Hematopoietic multipotent progenitor cell treated with erythropoietin and hydrocortisone succinate and interleukin-3 and kit ligand, for 6 days (in vitro differentiated cells): ENCODE measurements at places on chromosomes 12 and 14.
A peak's percentile ranks its signal among the peaks of the same experiment; 100 is the strongest.

GRCh38 chr12:104339663-104340062 lies 36.1 kb downstream of the EID3 start:
- DNase-seq: peak; percentile 11

DNA sequence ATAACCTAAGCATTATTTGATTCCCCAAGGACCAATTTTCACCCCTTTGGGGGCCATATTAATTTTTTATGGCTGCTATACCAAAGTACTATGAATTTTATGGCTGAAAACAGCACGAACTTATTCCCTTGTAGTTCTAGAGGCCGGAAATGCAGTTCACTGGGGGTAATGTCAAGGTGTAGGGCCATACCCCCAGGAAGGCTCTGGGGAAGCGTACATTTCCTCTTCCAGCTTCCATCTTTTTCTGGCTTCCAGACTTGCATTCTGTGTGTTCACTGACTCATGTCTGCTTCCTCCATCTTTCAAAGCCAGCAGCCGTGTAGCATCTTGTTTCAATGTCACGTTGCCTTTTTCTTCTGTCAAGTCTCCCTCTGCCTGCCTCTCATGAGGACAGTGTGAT lies 133.5 kb downstream of the BICD1 start:
- DNase-seq: no peak

DNA sequence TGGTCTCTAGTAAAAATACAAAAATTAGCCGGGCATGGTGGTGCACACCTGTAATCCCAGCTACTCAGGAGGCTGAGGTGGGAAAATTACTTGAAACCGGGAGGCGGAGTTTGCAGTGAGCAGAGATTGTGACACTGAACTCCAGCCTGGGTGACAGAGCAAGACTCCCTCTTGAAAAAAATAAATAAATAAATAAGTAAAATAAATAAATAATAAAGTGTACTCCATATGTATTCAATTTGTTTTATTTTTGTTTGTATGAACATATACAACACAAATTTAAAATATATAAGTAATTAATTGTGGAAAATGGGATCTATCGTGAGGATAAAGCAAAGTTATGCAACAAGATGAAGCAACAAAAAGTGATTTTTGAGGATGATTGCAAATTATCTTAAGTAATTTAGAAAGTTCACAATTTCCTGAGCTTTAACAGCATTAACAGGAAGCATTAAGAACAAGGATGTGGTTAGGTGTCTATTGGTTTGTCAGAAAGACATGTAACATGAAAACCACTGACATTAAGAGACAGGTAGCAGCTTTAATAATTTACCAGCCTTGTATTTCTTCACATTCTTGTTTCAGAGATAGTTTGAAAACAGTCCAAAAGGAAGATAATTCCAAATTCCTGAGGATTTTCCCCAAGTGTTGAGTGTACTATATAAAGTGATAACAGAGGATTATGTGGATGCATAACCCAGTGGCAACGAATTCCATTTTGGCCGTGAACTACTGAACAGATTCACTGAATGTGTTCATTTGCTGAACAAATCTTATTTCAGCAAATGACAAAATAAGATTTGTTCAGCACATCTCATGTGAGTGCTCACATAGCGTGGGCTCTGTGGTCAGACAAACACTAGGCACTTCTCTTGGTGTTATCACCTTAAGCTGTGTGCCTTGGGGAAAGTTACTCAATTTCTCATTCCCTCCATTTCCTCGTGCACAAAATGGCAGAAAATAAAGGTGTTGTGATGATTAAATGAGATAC lies 68.6 kb upstream of the RESF1 start:
- DNase-seq: peak; percentile 33

GRCh38 chr14:55129086-55129427 lies at the start of gene LGALS3:
Gene LGALS3 (plus strand): TSS chr14:55129252. CDS start chr14:55137374, 8,122 bp downstream.
- DNase-seq: peak; percentile 79

- no peak for DNase-seq
Measured at GRCh38 chr12:129901254-129901653, 2.6 kb downstream of the TMEM132D start.

DNA sequence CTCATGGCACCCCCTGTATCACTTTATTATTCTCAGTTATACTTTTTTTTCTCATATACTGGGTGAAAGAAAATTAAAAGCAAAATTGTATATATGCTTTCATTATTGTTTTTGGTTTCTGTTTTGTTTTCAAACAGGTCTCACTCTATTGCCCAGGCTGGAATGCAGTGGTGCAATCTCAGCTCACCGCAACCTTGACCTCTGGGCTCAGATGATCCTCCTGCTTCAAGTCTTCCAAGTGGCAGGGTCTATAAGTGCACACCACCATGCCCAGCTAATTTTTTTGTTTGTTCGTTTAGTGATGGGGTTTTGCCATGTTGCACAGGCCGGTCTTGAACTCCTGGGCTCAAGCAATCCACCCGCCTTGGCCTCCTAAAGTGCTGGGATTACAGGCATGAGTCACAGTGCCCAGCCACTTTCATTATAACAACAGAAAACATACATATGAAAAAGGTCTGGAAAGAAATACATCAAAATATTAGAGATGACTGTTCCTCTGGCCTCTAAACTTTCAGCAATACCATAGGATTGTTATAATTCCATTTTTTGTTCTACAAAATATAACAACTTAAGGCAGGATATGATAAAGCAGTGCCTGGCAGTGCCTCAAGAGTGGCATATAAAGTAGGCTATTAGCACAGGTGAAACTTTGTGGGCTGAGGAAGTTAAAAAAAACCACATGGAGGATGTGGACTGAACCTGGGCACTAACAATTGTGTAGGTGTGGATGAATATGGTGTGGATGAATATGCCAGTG lies 5.8 kb upstream of the NTN4 start:
- DNase-seq: no peak

- peak; percentile 96 for DNase-seq
Measured at GRCh38 chr14:31229638-31230572, 22.3 kb upstream of the HECTD1 start.

DNA sequence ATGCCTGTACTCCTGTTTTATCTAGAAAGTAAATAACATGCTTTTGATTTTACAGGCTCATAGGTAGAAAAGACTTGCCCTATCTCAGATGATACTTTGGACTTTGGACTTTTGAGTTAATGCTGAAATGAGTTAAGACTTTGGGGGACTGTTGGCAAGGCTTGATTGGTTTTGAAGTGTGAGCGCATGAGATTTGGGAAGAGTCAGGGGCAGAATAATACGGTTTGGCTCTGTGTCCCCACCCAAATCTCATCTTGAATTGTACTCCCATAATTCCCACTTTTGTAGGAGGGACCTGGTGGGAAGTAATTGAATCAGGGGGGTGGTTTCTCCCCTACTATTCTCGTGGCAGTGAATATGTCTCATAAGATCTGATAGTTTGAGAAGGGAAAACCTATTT lies 156.2 kb upstream of the GZMB start:
- no peak for DNase-seq

DNA sequence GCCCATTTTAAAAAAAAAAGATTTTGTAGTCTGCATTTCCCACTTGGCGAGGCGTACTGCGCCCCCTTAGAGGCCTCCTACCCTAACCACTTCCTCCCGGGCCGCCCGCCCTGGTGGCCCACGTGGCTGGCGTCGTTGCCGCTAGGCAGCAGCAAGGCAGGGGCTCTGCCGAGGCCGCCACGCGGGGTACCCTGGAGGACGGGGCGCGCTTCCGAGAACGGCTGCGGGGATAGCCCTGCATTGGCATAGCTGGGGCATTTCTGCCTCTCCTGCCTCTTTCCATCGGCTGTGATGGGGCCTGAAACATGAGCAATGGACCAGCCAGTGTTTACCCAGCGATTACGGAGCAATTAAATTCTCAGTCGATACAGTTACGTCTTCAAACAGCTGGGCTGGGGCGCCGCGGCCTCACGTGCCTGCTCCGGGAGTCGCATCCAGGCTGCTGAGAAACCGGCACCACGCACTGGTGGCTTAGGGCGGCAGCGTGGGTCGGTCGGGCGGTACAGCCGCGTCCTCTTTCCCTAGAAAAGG lies 38.0 kb downstream of the IQSEC3 start:
- peak; percentile 52 for DNase-seq

- no peak for DNase-seq
Measured at GRCh38 chr14:95286645-95287044, 33.1 kb downstream of the CLMN start.

DNA sequence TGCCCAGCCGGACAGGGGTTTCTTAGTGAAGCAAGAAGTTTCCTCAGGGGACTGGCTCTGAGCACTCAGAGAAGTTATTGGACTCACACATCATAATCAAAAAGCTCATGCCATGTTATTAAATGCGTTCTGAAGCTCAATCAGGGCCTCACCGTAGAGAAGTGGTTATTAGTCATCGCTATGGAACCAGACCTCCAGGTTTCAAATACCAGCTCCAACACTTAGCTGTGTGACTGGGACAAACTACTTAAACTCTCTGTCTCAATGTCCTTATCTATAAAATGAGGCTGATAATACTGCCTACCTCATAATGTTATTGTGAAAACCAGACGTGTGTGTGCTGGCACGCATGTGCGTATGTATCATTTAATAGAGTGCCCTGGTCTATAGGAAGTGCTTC lies 7.3 kb downstream of the STAT6 start:
- DNase-seq: no peak

- no peak for DNase-seq
Measured at GRCh38 chr14:85316701-85317410, 213.1 kb upstream of the FLRT2 start.
